ENCODE measurements at places on chromosomes 6 and 20.
A peak's percentile ranks its signal among the peaks of the same experiment; 100 is the strongest.

- DNase-seq = no peak
These were observed 144.1 kb downstream of the QRSL1 start for GRCh38 chr6:106773522-106773921.

DNA sequence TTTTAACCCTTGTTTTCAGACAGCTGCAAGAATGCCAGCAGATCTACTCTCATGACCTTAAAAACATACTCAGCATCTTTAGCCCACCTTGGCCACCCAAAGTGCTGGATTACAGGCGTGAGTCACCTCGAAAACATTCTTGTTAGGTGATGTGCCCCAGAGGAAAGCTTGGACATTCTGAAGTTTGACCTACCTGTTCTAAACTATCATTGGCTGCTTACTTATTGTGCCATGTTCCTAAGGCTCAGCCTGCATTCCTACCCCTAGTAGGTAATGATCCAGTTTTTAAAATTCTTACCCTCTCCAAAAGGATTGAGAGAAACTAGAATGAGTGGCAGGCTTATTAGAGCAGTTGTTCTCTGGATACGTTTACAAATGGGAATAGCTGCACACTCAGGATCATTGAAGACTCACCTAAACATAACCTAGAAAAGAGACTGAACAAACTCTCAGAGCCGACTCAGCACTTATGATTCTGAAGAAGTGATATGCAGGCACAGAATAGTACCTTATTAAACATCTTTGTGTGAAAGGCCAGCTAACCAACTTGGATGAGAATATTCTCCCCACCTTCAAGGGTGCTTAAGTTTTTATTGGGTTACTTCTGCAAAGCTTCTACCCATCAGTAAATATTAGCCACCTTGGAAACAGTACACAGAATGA is 362.1 kb downstream of the NRN1 start:
- no peak for DNase-seq

GRCh38 chr6:106141441-106142237 is 55.5 kb downstream of the PRDM1 start:
- DNase-seq = peak; percentile 84

DNA sequence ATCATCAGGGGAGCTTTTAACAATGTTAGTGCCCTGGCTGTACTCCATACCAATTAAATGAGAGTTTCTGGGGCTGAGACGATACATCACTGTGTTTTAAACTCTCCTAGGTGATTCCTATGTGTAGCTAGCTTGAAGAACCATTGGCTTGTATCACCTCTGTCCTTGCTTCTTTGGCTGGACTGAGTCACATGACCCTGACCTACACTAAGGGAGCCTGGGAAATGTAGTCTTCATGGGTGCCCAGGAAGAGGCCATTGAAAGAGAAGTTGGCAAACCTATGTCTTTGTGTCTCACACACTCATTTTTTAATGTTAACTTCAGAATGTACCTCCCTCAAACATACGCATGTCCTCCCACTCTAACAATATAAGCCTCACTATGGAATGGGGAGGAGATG is 506.6 kb downstream of the DHX35 start:
- no peak for DNase-seq

DNA sequence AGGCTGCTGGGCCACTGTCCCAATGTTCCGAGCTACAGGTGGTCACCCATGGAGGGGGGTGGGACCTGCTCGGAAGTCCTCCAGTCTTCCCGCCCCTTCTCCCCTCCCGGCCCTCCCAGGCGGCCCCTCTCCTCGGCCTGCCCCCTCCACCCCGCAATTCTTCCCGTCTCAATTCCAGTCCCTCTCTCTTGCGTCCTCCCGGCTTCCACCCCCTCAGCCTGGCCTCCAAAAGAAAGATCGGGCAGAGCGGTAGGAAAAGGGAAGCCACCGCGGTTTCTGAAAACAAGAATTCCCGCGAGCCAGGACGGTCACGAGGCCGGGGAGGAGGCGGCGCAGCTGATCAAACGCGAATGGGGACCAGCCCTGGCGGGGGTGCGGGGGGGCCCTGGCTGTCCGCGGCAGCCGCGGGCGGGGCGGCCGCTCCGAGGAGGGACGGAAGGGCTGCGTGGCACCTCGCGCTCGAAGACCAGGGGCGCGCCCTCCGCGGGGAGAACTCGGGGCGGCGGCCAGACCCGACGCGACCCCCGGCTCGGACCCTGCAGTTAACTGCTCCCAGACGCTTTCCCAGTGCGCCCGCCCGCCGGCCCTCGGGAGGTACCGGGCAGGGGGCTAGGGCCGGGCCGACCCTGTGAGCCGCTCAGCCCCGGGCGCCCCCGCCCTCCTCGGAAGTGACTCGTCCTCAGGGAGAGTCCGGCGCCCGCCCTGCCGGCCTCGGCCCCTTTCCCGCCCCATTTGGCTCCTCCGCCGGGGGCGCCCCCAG is 1.0 kb downstream of the PXDC1 start:
- DNase-seq = peak; percentile 16

- DNase-seq = no peak
These were observed 526.6 kb upstream of the JAG1 start for GRCh38 chr20:11200423-11200822.

- DNase-seq = no peak
These were observed 591.5 kb upstream of the ID4 start for GRCh38 chr6:19245656-19246055.

DNA sequence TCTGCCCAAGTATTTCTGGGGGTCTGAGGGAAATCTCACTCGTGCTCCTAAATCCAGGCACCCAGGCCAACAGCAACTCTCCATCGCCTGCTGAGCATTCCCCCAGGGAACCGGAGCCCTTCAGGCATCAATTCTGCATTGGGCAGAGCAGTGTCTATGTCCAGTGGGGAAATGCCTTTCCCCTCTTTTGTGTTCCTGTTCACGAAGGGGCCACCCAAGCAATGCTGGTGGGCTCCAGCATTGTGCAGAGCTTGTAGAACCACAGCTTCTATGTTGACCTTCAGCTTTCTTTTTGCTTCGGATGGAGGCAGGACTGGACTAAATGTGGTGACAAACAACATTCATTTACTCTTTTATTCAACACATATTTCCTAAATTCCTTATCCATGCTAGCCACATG is 27.2 kb upstream of the DDR1 start:
- DNase-seq = no peak

DNA sequence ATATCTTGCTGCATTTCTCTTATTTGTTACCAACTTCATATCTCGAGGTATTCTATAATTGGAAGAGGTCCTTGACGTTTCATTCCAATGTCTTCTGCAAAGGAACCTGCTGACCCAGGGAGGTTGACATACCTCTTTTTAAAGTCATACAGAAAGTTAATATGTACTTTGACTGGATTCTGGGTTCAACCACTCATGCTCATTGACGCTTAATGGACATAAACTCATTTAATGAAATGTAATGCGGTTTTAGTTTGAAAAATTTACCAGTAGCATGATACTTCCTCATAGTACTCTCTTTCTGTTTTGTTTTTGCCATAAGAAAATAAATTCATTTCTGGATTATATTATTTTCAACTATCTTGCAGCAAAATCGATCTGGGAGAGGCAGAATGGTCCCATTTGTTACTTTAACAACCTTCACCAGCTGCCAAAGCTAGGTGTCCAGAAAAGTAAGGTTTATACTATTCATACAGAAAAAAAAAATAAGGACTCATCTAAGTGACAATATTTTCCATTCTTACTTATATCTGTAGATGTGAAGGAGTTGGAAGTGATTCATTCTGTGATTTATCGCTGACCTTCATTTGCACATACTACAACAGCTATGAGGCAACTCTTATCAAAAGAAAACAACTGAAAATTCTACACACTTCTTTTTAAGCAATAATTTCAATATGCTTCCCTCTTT is 101.6 kb downstream of the ATXN1 start:
- DNase-seq = no peak

DNA sequence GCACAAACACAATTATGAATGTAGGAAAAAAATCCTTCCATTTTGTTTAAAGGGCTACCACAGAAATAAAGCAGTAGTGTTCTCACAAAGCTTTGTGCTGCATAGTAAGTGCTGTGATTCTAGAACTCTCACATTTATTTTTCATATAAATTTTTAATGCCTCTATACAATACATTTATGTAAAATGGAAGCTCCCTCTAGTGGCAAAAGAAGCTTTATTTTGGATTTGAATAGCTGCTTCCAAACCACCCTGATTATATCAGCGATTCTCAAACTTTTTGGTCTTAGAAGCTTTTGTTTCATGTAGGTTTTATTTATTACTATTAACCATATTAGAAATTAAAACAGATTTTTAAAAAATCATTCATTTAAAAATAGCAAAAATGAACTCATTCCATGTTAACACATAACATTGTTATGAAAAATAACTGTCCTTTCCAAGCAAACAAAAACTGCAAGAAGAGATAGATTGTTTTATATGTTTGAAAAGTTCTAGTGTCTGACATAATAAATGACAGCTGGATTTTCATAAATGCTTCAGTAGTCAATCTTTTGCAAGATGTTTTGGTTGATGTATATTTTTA is 38.4 kb downstream of the HS3ST5 start:
- DNase-seq = no peak

GRCh38 chr20:11918981-11919380 is 1.3 kb downstream of the BTBD3 start:
- DNase-seq = no peak

DNA sequence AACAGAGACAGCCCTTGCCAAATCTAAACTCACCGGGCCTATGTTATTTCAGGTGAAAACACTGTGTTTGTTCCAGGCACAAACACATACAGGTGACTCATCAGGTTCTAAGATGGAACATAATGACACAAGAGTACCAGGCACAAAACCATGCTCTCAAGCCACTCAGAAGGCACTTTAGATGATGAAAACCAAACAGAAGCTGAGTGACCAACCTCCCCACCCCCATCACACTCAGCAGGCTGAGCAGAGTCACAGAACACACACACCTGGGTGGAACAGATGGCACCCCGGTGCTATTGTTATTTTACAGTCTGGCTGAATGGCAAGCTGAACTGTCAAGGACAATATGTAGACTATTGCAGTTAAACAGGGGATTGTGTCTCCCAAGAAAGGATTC is 20.6 kb upstream of the NKX2-2 start:
- no peak for DNase-seq

GRCh38 chr20:10714236-10714975 is 40.6 kb upstream of the JAG1 start:
- DNase-seq = no peak

DNA sequence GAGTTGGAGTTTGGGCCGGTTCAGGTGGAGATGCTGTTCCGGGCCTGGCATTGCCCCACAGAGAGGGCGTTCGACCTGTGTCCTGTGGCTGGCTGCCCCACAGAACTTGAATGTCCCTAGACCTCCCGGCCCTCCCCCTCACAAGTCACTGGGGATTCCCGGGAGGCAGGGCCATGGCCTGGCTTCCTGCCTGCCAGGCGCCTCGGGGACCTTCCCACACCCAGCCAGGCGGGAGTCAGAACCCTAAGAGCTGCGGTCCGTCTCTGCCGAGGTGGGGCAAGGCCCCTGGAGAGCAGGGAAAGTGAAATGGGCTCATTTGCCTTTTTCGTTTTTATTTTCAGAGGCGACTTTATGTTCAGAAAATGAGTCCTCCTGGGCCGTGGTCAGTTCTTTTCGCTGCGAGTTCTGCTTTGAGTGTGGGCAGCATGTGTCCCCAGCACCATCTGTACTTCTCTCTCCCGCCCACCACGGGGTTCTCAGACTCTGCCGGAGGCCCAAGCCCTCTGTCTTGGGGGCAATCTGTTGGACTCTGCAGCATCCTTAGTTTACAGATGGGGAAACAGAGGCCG is 8.5 kb downstream of the RBM38 start:
- DNase-seq = peak; percentile 28

DNA sequence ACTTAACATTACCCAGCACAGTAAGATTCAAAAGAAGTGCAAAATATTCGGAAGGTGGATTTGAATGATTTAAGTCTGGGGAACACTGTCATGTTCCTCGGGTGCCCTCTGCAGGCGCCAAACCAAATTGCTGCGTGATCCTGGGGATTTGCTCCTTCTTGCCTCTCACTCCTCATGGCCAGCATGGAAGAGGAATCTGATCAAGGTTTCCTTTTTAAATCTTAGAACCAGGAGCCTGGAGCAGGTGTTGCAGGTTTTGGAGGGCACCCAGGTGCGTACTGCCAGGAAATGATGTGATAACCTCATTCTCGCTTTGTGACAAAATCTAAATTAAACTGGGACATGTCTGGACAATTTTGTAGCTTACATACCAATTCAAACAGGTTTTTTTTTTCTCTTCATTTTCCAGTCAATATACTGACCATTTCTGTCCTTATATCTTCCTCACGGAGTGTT is 8.1 kb upstream of the PFDN4 start:
- peak; percentile 70 for DNase-seq

DNA sequence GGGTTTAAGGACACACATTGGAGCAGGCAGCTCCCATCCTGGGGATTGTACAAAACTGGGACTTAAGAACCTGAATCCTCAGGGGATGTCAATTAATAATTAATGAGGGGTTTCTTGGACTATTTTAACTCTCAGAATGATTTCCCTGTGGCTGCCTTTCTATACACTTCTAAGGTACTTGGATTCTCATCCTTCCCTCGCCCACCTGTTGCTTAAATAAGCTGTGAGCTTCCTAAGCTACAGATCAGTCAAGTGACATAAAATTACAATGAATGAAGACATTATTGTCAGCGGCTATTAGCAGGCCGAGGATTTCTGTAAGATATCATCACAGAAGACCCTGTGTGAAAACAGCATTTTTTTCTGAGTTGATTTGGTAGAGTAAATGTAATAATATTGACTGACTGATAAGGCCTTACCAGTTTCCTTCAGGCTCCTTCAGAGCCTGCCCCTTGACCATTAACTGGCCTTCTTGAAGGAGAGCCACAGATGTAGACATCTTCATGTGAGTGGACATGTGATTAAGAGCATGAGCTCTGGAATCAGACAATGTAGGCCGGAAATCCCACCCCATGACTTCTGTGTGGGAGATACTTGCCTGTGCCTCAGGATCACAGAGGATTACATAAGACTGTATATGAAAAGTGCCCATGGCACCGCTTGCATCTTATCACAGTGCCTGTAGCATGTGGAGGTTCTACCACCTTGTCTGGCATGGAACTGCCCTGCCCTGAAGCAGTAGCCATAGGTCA is 101.7 kb downstream of the TULP4 start:
- DNase-seq = no peak

DNA sequence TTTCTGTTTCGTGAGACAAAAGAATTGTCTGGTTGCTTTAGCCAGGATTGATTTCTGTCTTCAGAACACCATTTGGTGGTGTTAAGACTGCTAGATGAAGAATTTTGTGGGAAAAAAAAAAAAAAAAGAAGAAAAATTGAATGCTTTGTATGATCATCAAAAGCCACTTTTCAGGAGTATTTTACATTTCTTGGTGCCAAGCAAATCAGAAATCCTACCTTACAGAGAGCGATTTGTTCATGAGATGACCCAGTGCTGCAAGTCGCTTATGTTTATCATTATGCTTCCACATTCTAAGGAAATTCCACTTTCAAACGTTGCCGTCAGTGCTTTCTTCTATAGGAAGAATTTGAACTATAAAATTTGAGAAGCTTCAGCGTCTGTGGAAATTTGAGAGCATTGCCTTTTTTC is 228.7 kb downstream of the BCKDHB start:
- DNase-seq = no peak

All from CD4-positive, alpha-beta T cell treated with Interleukin-15 for 4 hours (primary cell).